T follicular helper cell (primary cell): ENCODE measurements at places on chromosomes 13 and 19.

GRCh38 chr19:8573316-8573715, 3.9 kb downstream of the MYO1F start:
- no peak for DNase-seq

- DNase-seq: no peak
These were observed 327.6 kb upstream of the PCDH9 start for GRCh38 chr13:67557642-67558241.

- DNase-seq: no peak
These were observed 6.4 kb upstream of the CLASRP start for GRCh38 chr19:45032421-45032820.

DNA sequence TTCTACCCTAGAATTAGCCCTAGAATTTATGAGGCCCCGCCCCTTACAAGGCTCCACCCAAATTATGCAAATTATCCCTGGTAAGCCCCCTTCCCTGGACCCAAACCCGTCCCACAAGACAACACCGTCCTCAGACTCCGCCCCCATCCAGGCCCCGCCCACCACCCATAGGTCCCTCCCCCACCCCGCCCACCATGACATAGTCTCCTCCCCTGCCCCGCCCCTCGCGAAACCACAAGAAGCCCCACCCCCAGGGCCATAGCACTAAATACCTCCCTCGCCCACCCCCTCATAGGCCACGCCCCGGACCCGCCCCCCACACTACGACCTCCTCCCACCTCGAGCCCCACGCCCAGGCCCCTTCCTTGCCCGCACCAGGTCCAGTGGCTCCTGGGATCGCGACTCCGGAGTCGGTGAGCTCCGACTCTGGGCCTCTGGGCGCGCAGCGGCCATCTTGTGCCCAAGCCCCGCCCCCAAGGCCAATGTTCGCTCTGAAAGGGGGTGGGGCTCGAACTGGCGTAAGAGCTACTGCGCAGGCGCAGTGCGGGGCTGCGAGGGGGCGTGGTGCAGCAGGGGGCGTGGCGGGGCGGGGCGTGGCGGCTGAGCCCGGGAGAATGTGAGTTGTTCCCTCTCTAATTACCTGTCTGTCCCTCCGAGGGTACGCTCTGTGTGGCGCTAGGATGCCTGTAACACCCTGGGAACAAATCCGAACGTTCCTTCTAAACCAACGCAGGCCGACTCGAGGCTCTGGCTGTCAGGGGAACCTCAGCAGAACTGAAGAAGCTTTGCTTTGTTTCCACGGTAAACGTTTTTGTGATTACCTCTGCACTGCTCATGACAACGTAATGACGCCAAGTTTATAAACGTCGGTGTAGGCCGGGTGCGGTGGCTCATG, at the start of gene ZNF784:
Gene ZNF784 (minus strand): TSS at position 458 of the 895 bp plus-strand sequence. CDS start 5 bp downstream, at position 453.
- peak; percentile 94 for DNase-seq

GRCh38 chr13:113537909-113538688, 46.5 kb upstream of the TFDP1 start:
- DNase-seq: no peak

DNA sequence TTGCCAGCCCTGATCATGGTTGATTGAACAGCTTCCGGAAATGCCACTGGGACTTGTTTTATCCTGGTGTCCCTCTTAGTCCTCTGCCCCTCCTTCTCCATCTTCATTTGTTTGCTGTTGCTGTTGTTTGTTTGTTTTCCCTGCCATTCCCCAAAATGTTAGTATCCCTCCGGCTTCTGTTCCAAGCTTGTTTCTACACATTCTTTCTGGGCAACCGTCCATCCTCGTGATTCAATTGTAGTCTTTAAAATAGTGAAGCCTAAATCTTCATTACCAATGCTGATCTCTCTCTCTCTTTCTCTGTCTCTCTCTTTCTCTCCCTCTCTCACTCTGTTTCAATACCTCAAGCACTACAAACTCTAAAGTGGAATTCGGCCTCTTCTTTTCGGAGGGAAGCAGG, 649.3 kb upstream of the ARGLU1 start:
- DNase-seq: no peak

GRCh38 chr13:109400209-109400608, 386.2 kb downstream of the IRS2 start:
- no peak for DNase-seq

GRCh38 chr13:48586591-48587103, 53.8 kb upstream of the RCBTB2 start:
- DNase-seq: no peak

DNA sequence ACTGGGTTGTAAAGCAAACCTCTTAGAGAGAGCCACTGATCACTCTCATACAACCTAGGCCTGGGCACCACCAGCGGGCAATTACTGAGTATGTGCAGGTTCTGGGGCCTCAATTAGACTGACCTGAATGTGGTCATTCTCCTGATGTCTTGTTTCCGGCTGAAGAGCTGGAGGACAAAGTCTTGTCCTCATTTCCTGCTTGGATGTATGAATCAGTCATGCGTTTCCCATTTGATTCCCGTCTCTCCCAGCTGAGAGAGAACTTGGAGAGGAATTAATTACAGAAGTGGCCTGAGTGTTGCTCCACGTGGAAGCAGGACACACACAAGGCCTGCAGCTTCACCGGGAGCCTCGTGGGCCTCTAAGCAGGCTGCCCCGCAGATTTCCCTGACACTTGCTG, 799.3 kb upstream of the ARGLU1 start:
- no peak for DNase-seq

GRCh38 chr19:6734096-6734696, 3.2 kb downstream of the GPR108 start:
- no peak for DNase-seq

DNA sequence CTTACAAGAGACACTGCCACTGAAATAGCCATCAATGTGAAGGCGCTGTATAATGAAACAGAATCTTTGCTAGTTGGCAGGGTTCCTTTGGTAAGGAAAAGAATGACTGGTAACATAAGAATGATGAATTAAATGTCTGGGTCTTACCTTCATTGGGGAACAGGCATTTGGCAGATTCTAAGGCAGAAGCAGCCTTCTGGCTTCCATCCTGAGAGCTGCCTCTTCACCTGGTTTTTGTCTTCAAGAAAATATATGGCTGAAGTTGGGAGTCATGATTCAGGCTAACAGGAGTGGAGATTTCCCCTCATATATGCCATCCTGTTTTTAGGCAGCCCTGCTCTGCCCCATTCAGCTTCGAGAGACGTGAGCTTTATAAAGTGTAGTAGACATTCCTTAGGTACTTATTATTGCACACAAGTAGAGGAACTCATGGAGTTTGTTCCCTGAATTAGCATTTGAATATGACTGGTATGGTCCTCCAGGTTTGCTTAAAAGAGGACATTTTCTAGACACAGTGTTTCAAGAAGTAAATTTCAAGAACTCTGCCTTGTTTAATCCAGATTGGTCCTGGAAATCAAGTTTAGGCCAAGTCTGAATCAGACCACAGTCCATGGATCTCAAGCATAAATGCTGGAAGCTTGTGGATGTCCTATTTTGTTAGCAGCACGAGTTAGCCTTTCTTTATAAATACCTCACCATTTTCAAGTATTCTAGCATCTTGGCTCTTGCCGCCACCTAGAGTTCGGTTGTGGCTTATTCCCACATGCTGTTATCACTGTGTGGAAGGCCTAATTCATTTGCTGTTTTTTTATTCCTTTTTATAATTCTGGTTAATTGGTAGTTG, 56.2 kb upstream of the AKAP11 start:
- no peak for DNase-seq

- DNase-seq: no peak
These were observed 899.3 kb downstream of the UQCRFS1 start for GRCh38 chr19:28313633-28314032.

- no peak for DNase-seq
These were observed 97.2 kb upstream of the ARHGEF7 start for GRCh38 chr13:111017755-111018459.

DNA sequence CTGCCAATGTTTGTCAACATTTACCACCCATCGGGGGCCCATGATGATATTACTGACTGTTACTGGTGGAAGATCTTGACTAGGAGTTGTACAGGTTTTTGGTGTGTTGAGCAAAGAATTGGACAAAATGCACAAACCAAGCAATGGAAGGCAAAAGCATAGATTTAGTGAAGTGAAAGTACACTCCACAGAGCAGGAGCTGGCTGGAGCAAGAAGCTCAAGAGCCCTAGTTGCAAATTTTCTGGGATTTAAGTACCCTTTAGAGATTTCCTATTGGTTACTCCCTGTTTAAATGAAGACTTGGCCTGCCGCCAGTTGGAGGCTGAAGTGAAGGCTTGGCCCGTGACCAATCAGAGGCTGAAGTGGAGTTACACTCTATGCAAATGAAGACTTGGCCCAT, 128.6 kb upstream of the KL start:
- no peak for DNase-seq

GRCh38 chr19:51274049-51274770, 23.3 kb downstream of the SIGLECL1 start:
- DNase-seq: no peak

DNA sequence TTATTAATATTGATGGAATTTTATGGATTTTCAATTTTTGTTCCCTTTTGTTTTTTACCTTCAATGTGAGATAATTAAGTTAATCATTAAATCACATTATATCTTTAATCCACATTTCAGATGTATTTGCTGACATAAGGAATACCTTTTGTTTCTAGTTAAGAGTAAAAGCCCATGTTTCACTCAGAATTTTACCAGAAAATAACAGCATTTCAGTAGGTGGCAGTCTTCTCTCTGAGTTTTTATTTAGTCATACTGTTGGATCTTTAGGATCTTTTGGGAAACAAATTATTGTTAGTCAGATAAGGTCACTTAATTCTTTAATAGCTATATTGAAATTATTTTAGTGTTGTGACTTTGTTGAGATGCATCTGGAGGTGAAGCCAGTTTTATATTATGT, 67.9 kb downstream of the NDFIP2 start:
- DNase-seq: no peak

- DNase-seq: no peak
These were observed 151.3 kb upstream of the UQCRFS1 start for GRCh38 chr19:29364224-29364726.

DNA sequence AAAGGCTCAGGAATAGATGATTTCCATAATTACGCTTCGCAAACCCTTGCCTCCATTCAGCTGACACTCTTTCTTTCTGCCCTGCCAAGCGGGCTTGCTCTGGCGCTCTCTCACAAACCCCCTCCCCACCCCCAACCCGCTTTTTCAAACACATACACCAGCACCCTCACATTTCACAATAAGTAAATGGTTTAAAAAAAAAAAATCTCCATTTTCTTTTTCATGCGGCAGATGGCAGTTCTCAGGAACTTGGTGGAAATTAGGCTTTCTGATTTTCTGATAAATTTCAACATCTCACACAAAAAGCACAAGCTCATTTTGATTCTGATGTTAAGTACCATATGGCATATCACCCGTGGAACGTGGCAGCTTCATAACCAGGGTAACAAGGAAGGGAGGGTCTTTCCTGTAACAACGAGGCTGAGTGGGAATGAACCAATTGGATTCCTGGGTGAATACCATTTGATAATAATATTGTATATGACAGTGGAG, 43.8 kb downstream of the C13orf42 start:
- no peak for DNase-seq

- DNase-seq: no peak
These were observed 4.2 kb downstream of the PLPPR2 start for GRCh38 chr19:11359421-11359820.

- DNase-seq: no peak
These were observed 3.5 kb downstream of the ZNF738 start for GRCh38 chr19:21362291-21362690.

- no peak for DNase-seq
These were observed 786.4 kb upstream of the SLITRK1 start for GRCh38 chr13:84668637-84669036.

- DNase-seq: no peak
These were observed 3.4 kb downstream of the EBI3 start for GRCh38 chr19:4232614-4233281.

DNA sequence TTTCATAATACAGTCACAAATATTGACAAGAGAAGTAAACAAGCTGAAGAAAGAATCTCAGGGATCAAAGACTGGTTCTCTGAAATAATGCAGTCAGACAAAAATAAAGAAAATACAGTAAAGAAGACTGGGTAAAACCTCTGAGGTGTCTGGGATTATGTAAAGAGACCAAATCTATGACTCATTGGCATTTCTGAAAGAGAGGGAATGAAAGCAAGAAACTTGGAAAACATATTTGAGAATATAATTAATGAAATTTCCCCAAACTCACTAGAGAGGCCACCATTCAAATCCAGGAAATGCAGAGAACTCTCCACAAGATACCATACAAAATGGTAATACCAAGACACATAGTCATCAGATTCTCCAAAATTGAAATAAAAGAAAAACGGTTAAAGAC, 53.0 kb upstream of the GPC6 start:
- no peak for DNase-seq

DNA sequence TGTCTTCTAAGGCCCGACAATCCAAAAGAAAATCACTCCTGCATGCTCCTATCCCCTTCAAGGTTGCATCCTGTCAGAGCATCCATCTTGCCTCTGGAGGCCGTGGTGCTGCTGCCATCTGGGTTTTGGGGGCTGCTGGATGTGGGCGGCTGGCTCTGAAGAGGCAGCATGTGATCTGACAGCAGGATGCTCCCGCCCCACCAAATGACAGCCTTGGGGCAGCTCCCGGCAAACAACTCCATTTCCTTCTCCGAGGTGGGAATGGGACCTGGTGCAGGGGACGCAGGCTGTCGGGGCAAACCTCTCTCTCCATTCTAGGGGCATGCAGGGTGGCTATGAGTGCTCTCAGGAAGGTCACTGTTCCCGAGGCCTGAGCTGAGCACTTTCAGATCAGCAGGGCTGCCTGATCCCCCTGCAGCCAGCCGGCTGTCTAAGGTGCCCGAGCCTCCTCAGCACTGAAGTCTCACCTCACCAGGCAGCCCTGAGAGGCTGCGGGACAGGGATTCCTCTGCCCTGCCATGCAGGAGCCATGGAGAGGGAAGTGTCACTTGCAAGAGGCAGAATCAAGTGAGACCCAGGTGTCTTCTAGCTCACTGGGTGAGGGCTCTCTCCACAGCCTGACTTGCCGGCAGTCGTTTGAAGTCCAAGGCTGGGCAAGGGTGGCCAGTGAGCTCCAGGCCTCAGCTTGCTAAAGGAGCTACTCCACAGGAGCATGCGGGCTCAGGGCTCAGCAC, 28.8 kb downstream of the TSSK6 start:
- DNase-seq: no peak

- DNase-seq: no peak
These were observed 38.4 kb downstream of the PIBF1 start for GRCh38 chr13:72820156-72820897.

DNA sequence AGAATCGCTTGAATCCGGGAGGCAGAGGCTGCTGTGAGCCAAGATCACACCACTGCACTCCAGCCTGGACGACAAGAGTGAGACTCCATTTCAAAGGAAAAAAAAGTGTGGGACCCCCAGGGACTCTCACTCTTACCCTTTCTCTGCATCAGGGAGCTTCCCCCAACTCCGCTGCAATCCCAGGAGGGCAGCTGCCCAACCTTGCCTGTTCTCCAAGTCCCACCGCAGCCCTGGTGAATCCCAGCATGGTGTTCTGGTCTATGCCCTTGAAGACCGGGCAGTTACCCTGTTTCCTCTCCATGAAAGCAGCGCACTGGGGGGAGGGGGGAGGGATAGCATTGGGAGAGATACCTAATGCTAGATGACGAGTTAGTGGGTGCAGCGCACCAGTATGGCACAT, 35.7 kb upstream of the DPRX start:
- no peak for DNase-seq

- no peak for DNase-seq
These were observed 126.8 kb upstream of the CACNA1A start for GRCh38 chr19:13633109-13633508.
